Thyroid gland (tissue), 4 donors: ENCODE measurements at places on chromosomes 2 and 18. TPM values are rescaled to one million over a fixed set of nuclear protein-coding genes. Genes with fewer than 3 reads are reported as not detected.

- H3K27ac ChIP-seq = no peak overlapping the region
- no peak for DNase-seq
- H3K4me1 ChIP-seq = peaks cover 21% of the 10 kb centered on the region
- no peak overlapping the region for H3K4me3 ChIP-seq
- no peaks in the 10 kb centered on the region for H3K36me3 ChIP-seq
These were observed 214.8 kb downstream of the IKZF2 start for GRCh38 chr2:212936572-212936971.

DNA sequence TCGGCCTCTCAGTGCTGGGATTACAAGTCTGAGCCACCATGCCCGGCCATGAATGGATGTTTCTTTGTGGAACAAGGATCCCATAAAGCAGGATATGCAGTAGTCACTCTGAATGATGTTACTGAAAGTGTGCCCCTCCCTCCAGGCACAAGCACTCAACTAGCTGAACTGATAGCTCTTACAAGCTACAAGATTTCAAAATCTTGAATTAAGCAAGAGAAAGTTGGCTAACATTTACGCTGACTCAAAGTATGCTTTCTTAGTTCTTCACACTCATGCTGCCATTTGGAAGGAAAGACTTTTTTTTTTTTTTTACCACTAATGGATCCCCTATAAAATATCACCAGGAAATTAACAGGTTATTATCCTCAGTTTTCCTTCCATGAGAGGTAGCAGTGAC is 549.0 kb upstream of the PKDCC start:
- H3K27ac ChIP-seq = no peak overlapping the region
- no peaks in the 10 kb centered on the region for H3K27me3 ChIP-seq
- DNase-seq = no peak
- no peak overlapping the region for H3K4me3 ChIP-seq
- H3K4me1 ChIP-seq = no peaks in the 10 kb centered on the region

GRCh38 chr2:36892805-36893204 is 73.5 kb downstream of the STRN start:
- DNase-seq = no peak
- no peak overlapping the region for H3K4me3 ChIP-seq
- peaks cover 12% of the 10 kb centered on the region for H3K36me3 ChIP-seq

- H3K4me1 ChIP-seq = no peaks in the 10 kb centered on the region
- H3K27me3 ChIP-seq = no peaks in the 10 kb centered on the region
- no peak overlapping the region for H3K27ac ChIP-seq
- H3K4me3 ChIP-seq = no peak overlapping the region
These were observed 725.5 kb upstream of the ZEB2 start for GRCh38 chr2:145245268-145245870.

GRCh38 chr18:61965311-61965710 is 72.5 kb upstream of the RNF152 start:
- H3K4me3 ChIP-seq = no peak overlapping the region
- no peaks in the 10 kb centered on the region for H3K36me3 ChIP-seq
- DNase-seq = no peak
- H3K27ac ChIP-seq = no peak overlapping the region

GRCh38 chr2:167822690-167823465 is 424.5 kb downstream of the STK39 start:
- H3K36me3 ChIP-seq = no peaks in the 10 kb centered on the region
- no peak overlapping the region for H3K27ac ChIP-seq
- H3K4me3 ChIP-seq = no peak overlapping the region

DNA sequence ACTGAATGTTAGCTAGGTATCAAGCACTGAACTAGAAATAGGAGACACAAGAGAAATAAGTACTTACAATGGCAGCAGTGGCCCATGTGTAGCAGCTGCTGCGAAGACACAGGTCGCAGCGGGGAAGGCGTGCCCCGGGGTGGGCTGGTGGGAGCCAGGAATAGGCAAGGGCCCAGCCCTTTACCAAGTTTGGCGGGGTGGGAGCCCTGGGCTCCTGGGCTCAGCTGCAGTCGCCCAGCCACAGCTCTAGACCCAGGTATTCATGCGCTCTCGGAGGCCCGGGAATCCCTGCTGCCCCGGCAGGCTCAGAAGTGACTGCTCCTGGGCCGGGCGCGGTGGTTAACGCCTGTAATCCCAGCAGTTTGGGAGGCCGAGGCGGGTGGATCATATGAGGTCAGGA is 1287.3 kb downstream of the CNTNAP5 start:
- no peak for DNase-seq
- H3K27me3 ChIP-seq = no peaks in the 10 kb centered on the region
- H3K4me1 ChIP-seq = no peaks in the 10 kb centered on the region
- H3K4me3 ChIP-seq = no peak overlapping the region
- no peak overlapping the region for H3K27ac ChIP-seq

- DNase-seq = no peak
- H3K4me1 ChIP-seq = no peaks in the 10 kb centered on the region
- no peaks in the 10 kb centered on the region for H3K36me3 ChIP-seq
- H3K27me3 ChIP-seq = no peaks in the 10 kb centered on the region
- H3K27ac ChIP-seq = no peak overlapping the region
These were observed 91.5 kb upstream of the HS6ST1 start for GRCh38 chr2:128410035-128410757.

The SERPINB10 gene
- total RNA-seq = not detected

GRCh38 chr2:100075532-100075931 is 66.9 kb downstream of the AFF3 start:
- no peak overlapping the region for H3K4me3 ChIP-seq
- H3K27ac ChIP-seq = no peak overlapping the region

DNA sequence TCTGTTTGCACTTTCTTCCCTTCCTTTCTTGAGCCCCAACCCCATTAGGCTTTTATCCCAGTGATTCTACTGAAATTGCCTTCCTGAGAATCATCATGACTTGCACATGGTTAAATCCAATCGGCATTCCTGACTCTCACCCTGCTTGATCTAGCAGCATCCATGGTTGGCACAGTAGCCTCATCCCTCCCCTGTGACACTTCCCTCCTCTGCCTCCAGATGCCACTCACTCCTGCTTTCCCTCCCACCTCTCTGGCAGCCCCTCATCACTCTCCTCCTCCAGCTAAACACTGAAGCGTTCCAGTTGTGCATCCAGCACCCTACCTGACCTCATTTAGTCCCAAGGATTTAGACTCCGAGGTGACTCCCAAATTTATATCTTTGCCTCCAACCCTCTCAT is 114.7 kb downstream of the GALNT14 start:
- no peaks in the 10 kb centered on the region for H3K36me3 ChIP-seq
- DNase-seq = no peak
- no peak overlapping the region for H3K27ac ChIP-seq
- no peak overlapping the region for H3K4me3 ChIP-seq
- H3K27me3 ChIP-seq = no peaks in the 10 kb centered on the region

DNA sequence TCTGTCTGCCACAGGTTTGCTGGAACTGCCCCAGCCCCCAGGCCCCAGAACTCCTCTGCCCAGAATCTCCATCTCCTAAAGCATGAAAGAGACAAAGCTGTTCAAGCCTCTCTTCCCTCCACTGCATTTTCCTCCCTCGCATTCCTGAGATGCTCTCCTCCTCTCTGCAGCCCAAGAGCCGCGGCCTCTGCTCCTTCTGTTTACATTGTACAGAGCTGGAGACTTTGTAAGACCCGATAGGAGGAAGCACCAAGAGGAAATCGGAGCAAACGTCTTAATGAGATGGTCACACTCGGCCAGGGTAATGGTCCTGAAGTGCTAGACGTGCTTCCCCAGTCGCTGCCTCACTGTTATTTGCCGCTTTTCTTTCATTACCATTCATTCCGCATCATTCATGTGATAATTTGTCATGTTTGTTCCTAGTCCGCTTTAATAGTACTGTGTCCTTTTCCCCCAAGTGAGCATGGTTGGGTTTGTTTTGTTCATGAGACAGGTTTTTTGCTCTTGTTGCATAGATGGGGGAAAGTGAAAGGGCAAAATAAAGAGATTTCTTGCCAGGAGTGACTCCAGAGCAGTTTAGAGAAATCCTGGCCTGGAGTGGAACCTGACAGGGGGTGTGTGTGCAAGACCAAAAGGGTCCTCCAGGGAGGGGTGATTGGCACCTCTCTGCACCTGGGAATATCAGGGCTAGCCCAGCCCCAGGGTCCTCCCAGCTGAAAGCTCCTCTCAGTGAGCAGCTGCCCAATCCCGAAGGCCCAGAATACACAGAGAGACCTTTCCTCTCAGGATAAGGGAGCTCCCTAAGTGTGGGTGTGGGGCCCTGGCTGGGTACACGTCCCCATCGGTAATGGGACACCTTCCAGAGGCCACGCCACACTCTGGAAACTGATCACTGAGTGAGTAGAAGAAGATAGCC is 44.9 kb upstream of the ID2 start:
- H3K27me3 ChIP-seq = no peaks in the 10 kb centered on the region
- peaks cover 15% of the 10 kb centered on the region for H3K4me1 ChIP-seq
- no peaks in the 10 kb centered on the region for H3K36me3 ChIP-seq
- DNase-seq = peak; percentile 53

- no peak overlapping the region for H3K27ac ChIP-seq
- DNase-seq = no peak
- no peaks in the 10 kb centered on the region for H3K4me1 ChIP-seq
These were observed 9.2 kb upstream of the DNPEP start for GRCh38 chr2:219396863-219397457.

- H3K4me3 ChIP-seq = no peak overlapping the region
- no peaks in the 10 kb centered on the region for H3K4me1 ChIP-seq
- no peaks in the 10 kb centered on the region for H3K27me3 ChIP-seq
- no peaks in the 10 kb centered on the region for H3K36me3 ChIP-seq
These were observed 979.7 kb downstream of the DPP10 start for GRCh38 chr2:115422004-115422634.

GRCh38 chr2:122236152-122236874 is 480.9 kb downstream of the TSN start:
- H3K4me3 ChIP-seq = no peak overlapping the region
- no peak overlapping the region for H3K27ac ChIP-seq
- no peaks in the 10 kb centered on the region for H3K27me3 ChIP-seq
- DNase-seq = no peak
- H3K36me3 ChIP-seq = no peaks in the 10 kb centered on the region
- no peaks in the 10 kb centered on the region for H3K4me1 ChIP-seq

The MLPH gene
- 107 TPM for total RNA-seq

The DNER gene
- total RNA-seq = 0.13 TPM

The LHCGR gene
- total RNA-seq = 0.94 TPM

The NCKAP5 gene
- 0.45 TPM for total RNA-seq

The DNAH7 gene
- 9.9 TPM for total RNA-seq

- H3K4me1 ChIP-seq = no peaks in the 10 kb centered on the region
- no peak overlapping the region for H3K27ac ChIP-seq
- H3K27me3 ChIP-seq = no peaks in the 10 kb centered on the region
- H3K36me3 ChIP-seq = no peaks in the 10 kb centered on the region
These were observed 102.9 kb downstream of the KLHL29 start for GRCh38 chr2:23487735-23488492.

The MYO7B gene
- total RNA-seq = 0.56 TPM

The SNX17 gene
- 148 TPM for total RNA-seq

- no peaks in the 10 kb centered on the region for H3K27me3 ChIP-seq
- no peak overlapping the region for H3K4me3 ChIP-seq
- H3K36me3 ChIP-seq = no peaks in the 10 kb centered on the region
- no peak overlapping the region for H3K27ac ChIP-seq
These were observed 5.1 kb downstream of the FER1L5 start for GRCh38 chr2:96647681-96648080.

GRCh38 chr2:70596293-70596692 is 42.7 kb upstream of the TGFA start:
- H3K36me3 ChIP-seq = no peaks in the 10 kb centered on the region
- DNase-seq = no peak
- H3K27me3 ChIP-seq = no peaks in the 10 kb centered on the region
- peaks cover 17% of the 10 kb centered on the region for H3K4me1 ChIP-seq
- H3K4me3 ChIP-seq = no peak overlapping the region
- H3K27ac ChIP-seq = peak overlapping the region; percentile 96

DNA sequence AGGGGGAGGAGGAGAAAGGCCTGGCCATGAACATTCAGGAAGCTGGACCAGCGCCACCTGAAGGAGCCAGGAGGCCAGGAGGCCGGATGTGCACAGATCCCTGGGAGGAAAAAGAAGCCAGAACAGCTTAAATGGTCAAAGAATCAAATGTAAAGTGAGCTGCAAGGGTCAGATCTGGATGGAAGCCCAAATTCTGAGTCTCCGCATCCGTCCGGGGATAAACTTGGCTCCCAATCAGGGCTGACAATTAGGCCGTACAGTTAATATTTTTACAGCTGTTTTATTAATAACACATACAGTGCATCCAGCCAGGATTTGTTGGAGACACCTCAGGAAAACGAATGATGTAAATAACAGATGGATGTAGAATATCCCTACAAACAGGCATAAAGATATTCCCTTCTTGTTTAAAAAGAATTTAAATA is 495.1 kb upstream of the TCF4 start:
- H3K27me3 ChIP-seq = no peaks in the 10 kb centered on the region
- no peak for DNase-seq
- H3K4me1 ChIP-seq = peaks cover 13% of the 10 kb centered on the region
- H3K27ac ChIP-seq = no peak overlapping the region

The THAP4 gene
- total RNA-seq = 47.8 TPM

DNA sequence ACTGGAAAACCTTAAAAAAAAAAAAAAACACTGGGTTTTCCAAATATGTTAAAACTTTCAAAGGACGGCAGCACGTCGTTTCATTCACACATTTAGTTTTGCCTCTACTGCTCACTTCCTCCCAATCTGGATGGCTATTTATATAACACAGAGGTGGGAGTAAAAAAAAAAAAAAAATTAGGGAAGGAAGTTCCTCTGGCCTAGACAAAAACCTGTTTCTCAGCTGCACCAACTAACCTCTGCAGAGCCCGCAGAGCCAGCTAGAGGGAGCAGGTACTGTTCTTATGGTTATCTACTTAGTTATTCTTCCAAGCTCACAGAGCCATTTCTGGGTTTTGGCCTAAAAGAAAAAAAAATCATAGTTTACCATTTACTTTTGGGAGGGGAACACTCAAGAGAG is 28.1 kb downstream of the SLC1A4 start:
- H3K27me3 ChIP-seq = no peaks in the 10 kb centered on the region
- no peaks in the 10 kb centered on the region for H3K36me3 ChIP-seq
- no peaks in the 10 kb centered on the region for H3K4me1 ChIP-seq
- H3K4me3 ChIP-seq = no peak overlapping the region
- peak; percentile 5 for DNase-seq

GRCh38 chr2:144498277-144498676 is 21.6 kb downstream of the ZEB2 start:
- H3K4me1 ChIP-seq = peaks cover 24% of the 10 kb centered on the region
- H3K36me3 ChIP-seq = no peaks in the 10 kb centered on the region
- no peak for DNase-seq
- H3K4me3 ChIP-seq = no peak overlapping the region

The LINC00305 gene
- not detected for total RNA-seq

The AQP12B gene
- not detected for total RNA-seq

DNA sequence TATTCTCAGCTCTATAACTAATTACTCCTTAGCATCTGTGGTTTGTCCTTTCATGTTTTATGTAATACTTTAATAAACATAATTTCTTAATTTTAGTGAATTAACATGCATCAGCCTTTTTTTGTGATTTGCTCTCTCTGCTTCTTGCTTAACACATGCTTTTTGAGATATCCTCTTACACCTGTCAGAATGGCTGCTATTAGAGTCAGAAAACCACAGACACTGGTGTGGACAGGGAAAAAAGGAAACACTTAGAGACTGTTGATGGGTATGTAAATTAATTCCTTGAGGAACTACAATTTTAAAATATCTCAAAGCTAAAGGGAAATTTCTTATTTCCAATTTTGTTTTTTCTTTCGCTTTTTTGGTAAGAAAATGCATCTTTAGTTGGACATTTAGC is 549.0 kb downstream of the ZNF804A start:
- DNase-seq = no peak
- no peak overlapping the region for H3K27ac ChIP-seq
- H3K27me3 ChIP-seq = no peaks in the 10 kb centered on the region
